ENCODE measurements at places on chromosomes 2 and 18. TPM values are rescaled to one million over a fixed set of nuclear protein-coding genes. Genes with fewer than 3 reads are reported as not detected.
A peak's percentile ranks its signal among the peaks of the same experiment; 100 is the strongest.

GRCh38 chr18:53984021-53984420 is 240.4 kb downstream of the MBD2 start:
- H3K27me3 ChIP-seq = no peaks in the 10 kb centered on the region
- no peaks in the 10 kb centered on the region for H3K36me3 ChIP-seq
- H3K4me3 ChIP-seq = no peak overlapping the region
- no peak for DNase-seq
- no peak overlapping the region for H3K27ac ChIP-seq
- H3K4me1 ChIP-seq = no peaks in the 10 kb centered on the region

- no peak overlapping the region for H3K27ac ChIP-seq
- H3K4me1 ChIP-seq = no peaks in the 10 kb centered on the region
- DNase-seq = no peak
- H3K27me3 ChIP-seq = no peaks in the 10 kb centered on the region
- no peaks in the 10 kb centered on the region for H3K36me3 ChIP-seq
- no peak overlapping the region for H3K4me3 ChIP-seq
These were observed 69.6 kb downstream of the COL5A2 start for GRCh38 chr2:189109921-189110397.

DNA sequence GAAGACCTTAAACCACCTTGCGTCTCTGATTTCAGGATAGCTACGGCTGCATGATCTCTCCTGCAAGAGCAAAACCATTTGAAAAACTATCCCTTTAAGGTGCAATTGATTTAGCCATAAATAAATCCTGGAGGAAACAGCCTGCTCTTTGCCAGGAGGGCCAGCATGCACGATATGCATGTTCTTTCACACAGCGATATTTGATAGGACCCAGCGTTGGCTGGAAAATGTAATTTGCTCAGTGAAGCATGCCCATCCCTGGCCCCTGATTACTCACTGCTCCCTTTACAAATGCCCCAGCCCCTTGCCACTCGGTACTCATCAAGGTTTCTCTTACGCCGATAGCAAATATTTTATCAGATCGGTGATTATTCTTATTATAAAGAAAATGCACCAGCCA is 315.4 kb downstream of the CDH2 start:
- H3K27me3 ChIP-seq = no peaks in the 10 kb centered on the region
- H3K4me3 ChIP-seq = no peak overlapping the region
- H3K4me1 ChIP-seq = no peaks in the 10 kb centered on the region
- DNase-seq = no peak
- no peaks in the 10 kb centered on the region for H3K36me3 ChIP-seq

DNA sequence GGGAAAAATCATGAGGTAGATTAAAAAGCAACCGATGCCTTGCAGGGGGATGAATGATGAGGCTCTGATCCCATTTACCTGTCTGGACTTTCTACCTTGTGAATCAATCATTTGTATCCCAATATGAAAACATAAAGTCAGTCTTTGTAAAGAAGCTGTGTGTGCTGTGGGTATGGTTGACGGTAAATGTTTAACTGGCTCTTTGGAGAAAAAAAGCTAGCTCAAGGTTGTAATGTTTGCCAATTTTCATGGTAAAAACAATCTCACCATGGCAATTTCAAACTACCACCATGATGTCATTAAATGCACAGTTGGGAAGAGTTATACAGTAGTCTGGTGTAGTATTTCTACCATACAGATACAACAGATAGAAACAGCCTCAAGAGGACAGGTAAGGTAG is 14.6 kb downstream of the TTR start:
- H3K4me1 ChIP-seq = peaks cover 10% of the 10 kb centered on the region
- H3K27ac ChIP-seq = no peak overlapping the region
- H3K4me3 ChIP-seq = no peak overlapping the region
- H3K36me3 ChIP-seq = no peaks in the 10 kb centered on the region
- H3K27me3 ChIP-seq = peaks cover 24% of the 10 kb centered on the region

GRCh38 chr2:67268797-67269196 is 128.3 kb upstream of the ETAA1 start:
- no peaks in the 10 kb centered on the region for H3K27me3 ChIP-seq
- H3K27ac ChIP-seq = no peak overlapping the region
- no peaks in the 10 kb centered on the region for H3K4me1 ChIP-seq
- no peak for DNase-seq
- no peak overlapping the region for H3K4me3 ChIP-seq
- no peaks in the 10 kb centered on the region for H3K36me3 ChIP-seq

GRCh38 chr2:5915881-5916310 is 223.7 kb downstream of the SOX11 start:
- H3K27ac ChIP-seq = no peak overlapping the region
- H3K4me3 ChIP-seq = no peak overlapping the region
- no peaks in the 10 kb centered on the region for H3K4me1 ChIP-seq
- H3K27me3 ChIP-seq = no peaks in the 10 kb centered on the region
- H3K36me3 ChIP-seq = no peaks in the 10 kb centered on the region

DNA sequence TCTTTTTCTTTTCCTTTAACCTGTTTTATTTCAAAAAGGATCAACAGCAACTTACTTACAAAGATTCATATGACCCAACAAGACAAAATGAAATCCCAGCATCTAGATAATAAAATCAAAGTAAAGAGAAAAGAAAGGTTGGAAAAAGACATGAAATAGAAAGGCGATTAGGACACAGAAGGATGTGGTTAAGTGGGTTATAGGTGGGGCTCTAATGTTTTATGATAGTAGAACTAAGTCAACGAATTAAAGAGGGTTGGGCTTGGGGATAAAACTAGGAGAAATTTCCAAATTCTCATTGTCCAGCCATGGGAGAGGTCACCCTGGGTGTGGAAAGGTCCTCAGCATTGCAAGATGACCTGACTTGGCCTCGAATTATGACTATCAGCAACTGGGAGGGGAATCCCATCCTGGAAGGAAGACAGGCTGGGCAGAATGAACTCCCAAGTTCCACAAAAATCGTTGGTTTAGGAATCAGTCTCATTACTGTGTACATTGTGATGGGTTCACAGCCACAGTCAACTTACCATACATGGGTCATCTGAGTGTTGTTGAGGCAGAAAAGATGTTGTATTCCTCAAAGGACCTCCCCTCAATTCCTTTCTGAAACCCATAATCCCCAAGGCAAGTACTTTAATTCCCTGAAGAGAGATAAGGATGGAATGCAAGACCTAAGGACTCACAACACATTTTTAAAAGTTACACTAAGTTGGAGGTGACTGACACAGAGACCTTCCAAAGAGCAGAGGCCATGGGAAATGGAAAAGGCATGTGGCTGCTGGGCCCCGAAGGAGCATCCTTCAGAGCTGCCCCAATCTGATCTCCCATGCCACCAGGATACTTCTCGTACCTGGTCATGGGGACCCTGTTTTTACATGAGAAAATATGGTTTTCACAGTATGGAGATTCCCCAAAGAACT is 167.6 kb downstream of the UXS1 start:
- no peaks in the 10 kb centered on the region for H3K36me3 ChIP-seq
- H3K4me1 ChIP-seq = peaks cover 33% of the 10 kb centered on the region
- H3K27ac ChIP-seq = peak overlapping the region; percentile 29
- H3K4me3 ChIP-seq = no peak overlapping the region
- H3K27me3 ChIP-seq = no peaks in the 10 kb centered on the region

Gene HK2
- total RNA-seq = 31.2 TPM

Gene FBLN7
- 30.6 TPM for total RNA-seq

Data from activated T-cell treated with anti-CD3 and anti-CD28 coated beads, Interleukin-2, amount 50 U/mL, for 72 hours (primary cell).